ENCODE measurements at places on chromosomes 13 and 19.
A peak's percentile ranks its signal among the peaks of the same experiment; 100 is the strongest.

- DNase-seq, result no peak
These were observed 127.4 kb downstream of the MAB21L1 start for GRCh38 chr13:35349052-35349451.

DNA sequence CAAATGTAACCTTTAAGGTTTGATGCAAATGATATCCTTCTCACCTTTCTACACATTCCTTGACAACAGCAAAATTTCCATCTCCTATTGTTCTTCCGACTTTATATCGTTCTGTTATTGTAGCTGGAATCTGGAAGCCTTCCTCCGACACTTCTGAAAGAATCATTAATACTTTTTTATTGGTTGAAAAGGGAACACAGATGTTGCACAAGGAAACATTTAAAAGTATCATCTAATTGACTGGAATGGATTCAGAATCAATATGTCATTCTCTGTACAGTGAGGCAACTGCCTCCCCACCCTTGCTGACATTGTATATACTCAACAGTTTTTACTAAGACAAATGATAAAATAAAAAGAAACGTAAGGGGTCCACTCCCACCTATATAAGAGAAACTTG, 295.2 kb downstream of the DCLK1 start:
- no peak for DNase-seq

GRCh38 chr19:14072535-14073260, at the start of gene MISP3:
MISP3 (plus strand) TSS chr19:14072786; CDS start chr19:14073310, 524 bp downstream.
- DNase-seq, result peak; percentile 89

- peak; percentile 48 for DNase-seq
These were observed 2.2 kb downstream of the PDE4C start for GRCh38 chr19:18223860-18224524.

DNA sequence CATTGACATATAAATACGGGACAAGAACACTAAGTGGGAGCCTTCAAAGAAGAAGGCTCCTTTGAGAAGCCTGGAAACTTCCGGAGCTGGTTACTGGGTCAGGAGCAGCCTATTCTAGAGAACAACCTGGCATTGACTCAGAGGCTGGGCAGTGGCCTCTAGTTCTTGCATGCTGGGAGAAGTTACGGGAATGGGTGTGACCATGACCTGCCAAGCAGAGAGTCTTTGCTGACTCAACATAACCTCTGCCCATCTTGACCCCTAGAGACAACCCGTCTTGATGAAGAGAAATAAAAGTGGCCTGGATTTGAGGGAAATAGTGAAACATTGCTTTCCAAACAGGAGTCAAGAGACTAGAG, 21.0 kb downstream of the STARD13 start:
- DNase-seq, result peak; percentile 66

- no peak for DNase-seq
These were observed 4.6 kb upstream of the CEACAM1 start for GRCh38 chr19:42532891-42533290.

- DNase-seq, result no peak
These were observed 1149.8 kb upstream of the MIR17HG start for GRCh38 chr13:90197722-90198121.

DNA sequence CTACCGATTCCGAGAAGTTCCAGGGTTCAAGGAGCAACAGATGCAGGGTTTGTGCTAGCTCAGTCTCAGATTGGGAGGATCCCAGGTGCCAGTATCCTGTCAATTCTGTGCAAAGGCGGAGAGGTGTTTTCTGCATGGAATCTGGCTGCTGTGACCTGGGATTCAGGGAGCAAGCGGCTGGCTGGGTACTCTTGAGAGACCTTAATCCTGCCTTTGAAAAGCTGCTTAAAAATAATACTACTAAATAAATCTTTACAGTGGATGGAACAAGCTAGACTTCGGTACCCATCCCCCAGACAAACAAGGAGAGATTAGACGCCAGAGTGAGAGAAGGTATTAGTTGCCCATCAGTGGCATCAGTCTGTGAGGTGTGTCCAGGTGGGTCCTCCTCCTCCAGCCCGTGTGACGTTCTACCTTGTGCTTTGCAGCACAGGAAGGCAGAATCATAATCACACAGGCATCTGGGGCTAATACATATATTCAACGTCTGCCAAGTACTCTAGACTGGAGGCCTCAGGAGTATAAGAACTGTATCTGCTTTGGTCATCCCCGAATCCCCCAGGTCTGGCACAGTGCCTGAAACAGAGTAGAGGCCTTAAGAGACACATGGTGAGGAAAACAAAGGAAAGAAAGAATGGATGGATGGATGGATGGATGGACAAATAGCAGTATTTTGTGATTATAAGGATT, 230.6 kb downstream of the ZNF536 start:
- no peak for DNase-seq

DNA sequence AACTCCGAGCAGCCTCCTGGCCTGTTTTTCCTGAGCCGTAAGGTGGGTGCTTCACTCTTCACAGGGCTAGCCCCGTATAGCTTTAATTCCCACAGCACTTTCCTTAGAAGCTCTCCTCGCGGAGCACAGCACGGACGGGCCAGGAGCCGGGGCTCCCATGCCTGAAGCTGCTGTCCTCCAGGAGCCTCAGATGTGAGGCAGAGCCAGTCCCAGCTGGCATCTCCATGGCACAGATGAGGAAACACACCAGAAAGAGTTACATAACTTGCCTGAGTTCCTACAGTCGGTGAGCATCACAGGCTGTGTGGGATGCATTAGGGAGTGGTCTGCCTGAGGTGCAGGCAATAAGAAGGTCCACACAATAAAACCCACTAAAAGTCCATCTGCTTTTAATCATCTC, 118.5 kb downstream of the ATP8A2 start:
- DNase-seq, result peak; percentile 32

- no peak for DNase-seq
These were observed 142.5 kb downstream of the ITGBL1 start for GRCh38 chr13:101594936-101595335.

GRCh38 chr13:113618455-113618854, 33.9 kb downstream of the TFDP1 start:
- no peak for DNase-seq

DNA sequence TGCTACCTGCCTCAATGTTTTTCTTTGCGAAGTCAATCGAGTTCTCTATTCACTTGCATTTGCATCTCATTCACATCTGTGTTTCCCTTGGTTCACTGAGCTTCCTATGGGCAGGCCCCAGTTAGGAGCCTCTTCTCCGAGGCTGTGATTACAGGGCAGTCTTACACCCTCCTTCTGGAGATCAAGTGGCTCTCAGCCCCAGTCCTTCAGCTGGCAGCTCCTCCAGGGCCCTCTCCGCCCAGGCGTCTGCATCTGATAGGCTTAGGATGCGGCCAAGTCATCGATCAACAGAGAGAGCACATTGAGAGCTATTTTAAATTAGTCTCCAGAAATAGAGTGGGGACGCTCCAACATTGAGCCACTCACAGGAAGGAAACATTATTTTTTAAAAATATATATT, 44.2 kb downstream of the MBNL2 start:
- peak; percentile 84 for DNase-seq

GRCh38 chr13:94121686-94122085, 357.8 kb downstream of the DCT start:
- DNase-seq, result no peak

- DNase-seq, result no peak
These were observed 38.2 kb downstream of the PTPRS start for GRCh38 chr19:5302396-5302795.

GRCh38 chr13:110448230-110448629, 113.3 kb downstream of the RAB20 start:
- DNase-seq, result no peak

DNA sequence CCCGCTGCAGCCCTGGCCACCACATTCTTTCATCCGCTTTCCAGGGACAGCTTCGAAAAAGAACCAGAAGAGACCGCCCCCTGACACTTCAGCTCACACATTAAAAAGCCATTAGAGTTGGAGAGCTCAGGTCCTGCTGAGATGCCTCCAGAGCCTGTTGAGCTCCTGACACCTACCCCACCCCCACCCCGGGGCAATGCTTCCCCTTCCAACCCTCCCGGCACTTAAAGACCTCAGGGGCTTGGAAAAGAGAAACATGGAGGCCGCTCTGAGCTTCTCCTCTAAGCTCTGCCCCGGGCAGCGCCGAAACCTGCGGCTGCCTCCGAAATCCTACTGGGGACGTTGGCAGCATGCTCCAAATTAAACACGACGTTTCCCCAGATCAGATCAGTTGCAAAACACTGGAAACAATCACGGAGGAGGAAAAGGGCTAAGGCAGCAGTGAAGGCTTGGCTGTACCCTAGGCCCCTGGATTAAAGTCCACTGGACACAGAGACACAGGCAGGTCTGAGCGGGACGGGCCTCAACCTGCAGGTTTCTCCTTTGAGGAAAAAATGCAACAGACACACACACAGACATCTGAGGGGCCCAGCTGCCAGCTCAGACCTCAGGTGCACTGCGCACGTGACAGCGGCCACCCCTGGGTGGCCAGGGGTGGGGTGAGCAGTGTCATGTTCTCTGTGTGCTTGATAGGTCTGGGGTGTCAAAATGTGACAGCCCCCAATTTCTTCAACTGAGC, 9.6 kb downstream of the SH3GL1 start:
- no peak for DNase-seq

DNA sequence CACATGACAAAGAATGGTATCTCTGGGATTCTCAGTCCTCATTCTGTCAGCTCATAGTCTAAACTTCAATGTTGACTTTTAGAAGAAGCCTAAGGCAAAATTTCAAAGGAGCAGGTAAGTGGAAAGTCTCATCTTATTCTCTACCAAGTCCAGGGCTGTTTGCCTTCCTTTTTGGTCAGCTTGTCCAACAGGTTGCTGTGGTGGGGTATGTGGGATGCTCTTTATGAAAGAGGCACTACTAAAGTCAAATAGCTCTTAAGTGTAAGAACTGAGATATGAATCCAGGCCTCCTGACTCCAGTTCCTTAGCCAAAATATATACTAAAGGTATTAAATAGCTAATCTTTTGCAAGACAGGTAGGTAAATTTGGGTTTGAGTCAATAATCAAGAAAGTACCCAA, 540.6 kb upstream of the SPRY2 start:
- DNase-seq, result no peak

GRCh38 chr13:112328936-112329335, 47.2 kb upstream of the SPACA7 start:
- DNase-seq, result no peak

GRCh38 chr13:51240958-51241357, 18.8 kb downstream of the FAM124A start:
- DNase-seq, result no peak

DNA sequence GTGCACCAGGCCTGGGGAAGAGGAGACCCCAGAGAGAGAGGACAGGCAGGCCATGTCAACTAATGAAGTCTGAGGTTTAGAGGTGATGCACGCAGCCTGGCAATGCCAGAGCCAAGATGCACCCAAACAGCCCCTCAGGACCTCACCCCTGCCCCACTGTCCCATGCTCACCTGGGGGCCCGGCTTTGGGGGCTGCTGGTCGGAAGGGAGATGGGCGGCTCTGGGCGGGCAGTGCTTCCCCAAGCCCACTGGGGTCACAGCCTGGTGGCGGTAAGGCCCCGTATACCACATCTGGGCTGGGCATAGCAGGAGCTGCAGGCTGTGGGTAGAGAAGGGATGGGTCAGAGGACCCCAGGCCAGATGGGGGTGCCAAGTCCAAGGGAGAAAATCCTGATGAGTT, 8.6 kb upstream of the TMEM161A start:
- no peak for DNase-seq

- no peak for DNase-seq
These were observed 23.0 kb downstream of the GPC6 start for GRCh38 chr13:93249364-93250306.

GRCh38 chr13:28872427-28873176, 52.5 kb downstream of the MTUS2 start:
- no peak for DNase-seq

- no peak for DNase-seq
These were observed 10.7 kb upstream of the GRTP1 start for GRCh38 chr13:113374511-113375175.

- DNase-seq, result no peak
These were observed 33.1 kb downstream of the SLAIN1 start for GRCh38 chr13:77730572-77730971.

- DNase-seq, result no peak
These were observed 11.1 kb downstream of the SAE1 start for GRCh38 chr19:47141695-47142094.

GRCh38 chr13:110114316-110114715, 192.6 kb downstream of the COL4A1 start:
- no peak for DNase-seq
